RWPE1 (cell line): ENCODE measurements at places on chromosomes 13 and 19.
A peak's percentile ranks its signal among the peaks of the same experiment; 100 is the strongest.

GRCh38 chr13:35988648-35989081 lies 142.5 kb downstream of the DCLK1 start:
- no peak for DNase-seq

- no peak for DNase-seq
Measured at GRCh38 chr19:36152352-36153091, at the start of gene COX7A1. COX7A1 (minus strand) TSS chr19:36152447; CDS start chr19:36152407, 40 bp downstream.

DNA sequence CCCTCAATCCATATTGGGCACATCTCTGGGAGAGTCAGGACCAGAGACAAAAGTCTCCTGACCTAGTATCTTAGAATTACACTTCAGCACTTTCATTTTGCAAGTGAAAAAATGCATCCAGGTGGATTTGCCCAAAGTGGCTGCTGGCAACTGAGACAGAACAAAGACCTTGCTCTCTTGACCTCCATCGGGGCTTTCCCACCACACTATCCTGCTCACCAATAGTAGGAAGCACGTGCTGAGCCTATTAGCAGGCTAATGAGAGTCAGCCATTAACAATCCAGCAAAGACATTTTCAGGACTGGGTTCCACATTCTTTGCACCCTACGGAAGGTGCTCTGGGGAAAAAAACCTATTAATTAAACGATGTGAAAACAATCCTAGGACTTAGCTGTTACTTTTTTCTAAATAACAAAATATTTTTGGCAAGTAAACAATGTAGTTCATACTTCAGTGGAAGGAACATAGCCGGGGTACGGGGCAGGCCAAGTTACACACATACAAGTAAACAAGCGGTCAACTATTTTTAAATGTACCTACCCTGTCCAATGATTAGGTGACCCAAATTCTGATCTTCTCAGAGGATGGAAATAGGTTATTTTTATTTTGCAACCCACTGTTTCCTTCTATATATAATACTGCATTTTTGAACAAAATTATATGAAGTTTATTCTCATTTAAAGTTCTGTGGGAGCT lies 78.6 kb downstream of the CDADC1 start:
- DNase-seq, result no peak

DNA sequence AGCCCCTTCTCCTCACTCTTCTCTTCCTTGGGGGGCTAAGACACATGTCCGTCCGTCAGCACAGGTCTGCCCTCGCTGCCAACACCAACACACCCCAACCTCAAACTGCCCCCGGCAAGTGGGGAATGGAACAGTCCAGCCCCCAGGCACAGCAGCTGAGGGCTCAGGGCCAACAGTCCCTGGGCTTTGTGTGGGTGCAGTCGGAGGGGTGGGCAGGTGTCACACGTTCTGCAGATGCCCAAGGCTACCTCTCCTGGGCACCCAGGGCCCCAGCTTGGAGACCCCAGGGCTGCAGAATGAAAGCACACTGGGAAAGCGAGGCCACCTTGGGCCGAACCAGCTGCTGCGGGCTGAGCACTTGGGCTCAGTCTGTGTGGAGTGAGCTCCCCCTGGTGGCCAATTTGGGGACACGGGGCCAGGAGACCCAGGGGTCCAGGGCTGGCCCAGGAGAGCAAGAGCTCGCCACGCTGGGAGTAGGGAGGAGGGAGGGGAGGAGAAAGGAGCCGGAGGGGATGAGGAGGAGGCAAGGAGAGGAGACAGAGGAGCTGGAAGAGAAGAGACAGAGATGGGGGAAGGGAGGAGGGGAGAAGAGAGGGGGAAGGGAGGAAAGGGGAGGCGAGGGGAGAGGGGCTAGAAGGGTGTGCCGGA lies 14.0 kb upstream of the ATP8B3 start:
- DNase-seq, result peak; percentile 76

- peak; percentile 61 for DNase-seq
Measured at GRCh38 chr13:97274829-97275649, 52.9 kb downstream of the MBNL2 start.

DNA sequence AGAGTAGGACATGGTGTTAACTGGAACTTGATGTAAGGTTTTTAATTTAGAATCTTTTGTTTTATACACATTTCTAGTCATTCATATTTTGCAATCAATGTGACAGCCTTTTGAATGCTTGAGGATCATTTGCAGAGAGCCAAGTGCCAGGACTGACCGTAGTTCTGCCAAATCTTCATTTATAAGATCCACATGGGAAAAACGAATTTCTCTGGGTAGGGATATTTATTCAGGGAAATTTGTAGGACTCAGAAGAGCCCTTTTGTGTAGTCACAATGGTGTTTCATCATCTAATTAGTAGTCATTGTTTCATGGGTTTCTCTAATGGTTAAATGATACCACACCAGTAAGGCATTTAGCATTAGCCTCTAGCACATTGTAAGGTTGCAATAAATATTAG lies 161.1 kb downstream of the LMO7 start:
- no peak for DNase-seq

DNA sequence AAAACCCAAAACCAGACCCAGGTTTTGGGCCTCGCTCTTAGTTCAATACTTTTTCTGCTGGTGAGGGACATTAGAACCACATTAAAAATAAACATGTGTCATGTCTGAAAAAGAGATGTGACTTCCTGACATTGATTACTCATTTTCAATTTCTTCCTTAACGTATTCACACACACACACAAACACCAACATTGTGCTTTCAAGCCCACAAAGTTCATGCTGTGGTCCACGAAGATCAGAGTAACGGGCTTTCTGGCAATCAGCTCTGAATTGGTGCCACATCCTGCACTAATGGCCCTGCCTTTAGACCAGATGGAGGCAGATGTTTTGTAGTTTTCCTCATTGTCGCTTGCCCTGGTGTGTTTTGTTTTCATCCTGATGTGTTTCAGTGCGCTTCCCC lies 47.9 kb upstream of the POMP start:
- DNase-seq, result no peak

DNA sequence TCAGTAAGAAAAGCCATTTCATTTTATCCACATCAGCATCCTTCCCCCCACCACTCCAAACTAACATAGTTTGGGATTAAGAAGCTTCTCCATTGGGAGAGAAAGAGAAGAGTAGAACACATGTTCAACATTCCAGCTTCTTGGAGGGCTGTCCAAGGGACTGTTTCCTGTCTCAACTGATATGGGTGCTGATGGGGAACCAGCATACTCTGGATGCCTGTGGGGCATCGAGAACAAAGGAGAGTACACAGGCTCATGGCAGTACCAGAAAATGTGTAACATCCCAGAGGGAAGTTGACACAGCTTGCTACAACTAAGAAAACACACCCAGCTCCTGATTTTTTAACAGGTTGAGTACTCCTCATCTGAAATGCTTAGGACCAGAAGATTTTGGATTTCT lies 24.7 kb downstream of the SUCLA2 start:
- DNase-seq, result no peak

DNA sequence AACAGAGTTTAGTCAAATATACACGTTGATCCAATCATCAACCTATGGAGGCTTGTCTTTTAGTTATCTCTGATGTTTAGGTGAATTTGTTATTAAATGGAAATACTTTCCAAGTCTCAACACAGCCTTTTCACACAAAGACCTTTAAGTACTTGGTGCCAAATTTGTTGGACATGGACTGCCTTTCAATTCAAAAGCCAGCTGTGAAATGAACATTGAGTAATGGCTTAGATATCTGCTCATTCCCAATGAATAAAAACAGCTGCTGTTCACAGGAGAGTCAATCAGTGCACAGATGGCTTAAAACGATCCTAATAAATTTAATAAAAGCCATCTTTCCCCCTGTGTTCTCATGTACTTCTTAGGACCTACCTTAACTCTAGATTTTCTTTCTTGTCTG lies 19.9 kb upstream of the DHRS12 start:
- DNase-seq, result no peak

DNA sequence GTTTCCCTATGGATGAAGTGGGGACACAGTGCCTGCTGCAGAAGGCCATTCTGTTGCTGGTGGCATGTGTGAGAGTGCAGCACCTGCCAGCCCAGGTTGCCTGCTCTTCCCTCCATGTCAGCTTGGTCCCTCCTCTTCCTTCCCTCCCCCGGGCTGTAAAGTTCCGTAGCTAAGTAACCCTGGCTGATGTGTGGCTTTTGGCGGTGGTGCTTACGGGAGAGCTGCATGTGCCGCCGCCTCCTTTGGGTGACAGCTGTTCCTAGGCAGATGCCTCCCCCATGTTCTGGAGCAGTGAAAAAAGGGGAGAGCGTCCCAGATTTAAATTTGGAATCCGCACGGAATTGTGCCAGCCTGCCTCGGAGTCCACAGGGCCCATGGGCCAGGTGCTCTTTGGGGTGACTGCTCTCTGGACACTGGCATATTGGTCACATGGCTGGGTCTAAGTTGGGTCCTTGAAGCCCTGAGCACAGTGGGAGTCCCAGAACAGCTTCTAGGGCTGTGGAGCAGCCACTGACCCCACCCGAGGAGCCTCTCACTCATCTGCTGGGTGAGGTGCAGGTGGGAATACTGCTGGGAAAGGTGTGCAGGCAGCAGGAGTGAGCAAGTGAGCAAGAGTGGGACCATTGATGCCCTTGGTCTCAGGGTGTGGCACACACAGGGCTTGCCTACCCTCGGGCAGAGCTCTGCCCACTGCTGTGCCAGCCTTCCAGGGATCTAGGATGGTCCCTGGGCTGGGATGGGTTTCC lies 33.1 kb upstream of the ZNF536 start:
- no peak for DNase-seq

DNA sequence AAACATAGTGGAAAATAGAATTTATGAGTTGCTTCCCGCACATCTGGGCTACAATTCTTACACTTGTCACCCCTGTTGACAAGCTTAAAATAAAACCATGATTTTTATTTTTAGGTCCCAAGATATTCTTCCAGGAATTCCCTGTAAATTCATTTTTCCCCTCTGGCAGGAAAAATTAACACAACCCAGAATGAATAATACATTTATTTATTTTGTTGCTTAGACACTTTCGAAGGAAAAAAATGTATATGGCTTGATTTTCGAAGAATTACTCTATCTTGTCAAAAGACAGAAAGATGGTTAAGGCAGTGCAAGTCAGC lies 74.4 kb downstream of the LHFPL6 start:
- DNase-seq, result no peak

DNA sequence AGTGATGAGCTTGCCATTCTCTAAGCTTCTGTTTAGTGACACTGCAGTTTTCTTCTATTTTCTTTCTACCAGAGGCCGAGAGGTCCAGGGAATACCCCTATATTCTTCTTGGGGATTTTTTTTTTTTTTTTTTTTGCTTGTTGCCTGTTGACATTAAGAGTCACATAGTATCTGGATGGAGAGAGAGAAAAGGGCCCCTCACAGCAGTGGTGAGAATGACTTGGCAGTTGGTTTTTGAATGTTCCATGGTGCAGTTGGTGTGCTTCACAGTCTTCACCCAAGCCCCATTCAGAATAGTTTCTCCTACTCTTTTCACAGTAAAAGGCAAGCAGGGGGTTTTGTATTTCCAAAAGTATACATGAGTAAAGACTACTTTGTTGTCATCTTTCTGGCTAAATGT lies 577.9 kb downstream of the LMO7 start:
- no peak for DNase-seq

GRCh38 chr13:63436325-63436668 lies 2020.6 kb upstream of the PCDH20 start:
- DNase-seq, result no peak

DNA sequence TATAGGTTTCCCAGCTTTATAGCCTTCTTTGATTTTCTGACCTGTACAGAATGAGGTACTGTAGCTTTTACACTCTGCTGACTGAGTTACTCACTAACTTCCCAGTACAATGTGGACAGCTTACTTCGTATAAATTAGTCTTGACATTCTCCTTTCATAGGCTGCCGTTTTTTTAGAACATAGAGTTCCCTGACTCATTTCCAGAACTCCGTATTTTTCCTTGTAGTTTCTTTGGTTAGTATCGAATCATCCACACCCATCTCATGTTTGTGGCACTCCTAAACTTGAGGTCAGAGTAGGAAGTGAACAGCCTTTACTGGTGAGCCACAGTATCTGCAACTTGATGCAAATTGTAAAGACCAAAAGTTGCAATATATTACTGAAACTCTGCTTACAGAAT lies 303.9 kb downstream of the SLITRK5 start:
- peak; percentile 2 for DNase-seq

DNA sequence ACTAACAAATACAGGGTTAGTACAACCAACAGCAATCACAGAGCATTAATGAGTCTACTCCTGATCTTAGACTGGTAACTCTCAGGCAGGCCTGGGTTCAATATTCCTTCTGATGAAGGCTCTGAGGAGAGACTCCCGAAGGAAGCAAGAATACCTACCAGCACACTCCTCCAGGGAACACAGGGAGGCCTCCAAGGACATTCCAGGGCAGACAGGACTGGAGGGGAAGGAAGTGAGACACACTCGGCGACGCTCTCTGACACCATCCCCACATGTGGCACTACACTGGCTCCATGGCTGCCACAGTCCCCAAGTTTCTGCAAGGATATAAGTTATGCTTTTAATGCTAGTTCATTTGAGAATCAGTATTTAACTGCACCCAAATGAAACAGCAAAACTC lies 20.1 kb downstream of the THSD1 start:
- no peak for DNase-seq

- no peak for DNase-seq
Measured at GRCh38 chr13:45773944-45774343, 71.8 kb downstream of the CBY2 start.

GRCh38 chr13:93767180-93767916 lies 540.7 kb downstream of the GPC6 start:
- DNase-seq, result no peak

DNA sequence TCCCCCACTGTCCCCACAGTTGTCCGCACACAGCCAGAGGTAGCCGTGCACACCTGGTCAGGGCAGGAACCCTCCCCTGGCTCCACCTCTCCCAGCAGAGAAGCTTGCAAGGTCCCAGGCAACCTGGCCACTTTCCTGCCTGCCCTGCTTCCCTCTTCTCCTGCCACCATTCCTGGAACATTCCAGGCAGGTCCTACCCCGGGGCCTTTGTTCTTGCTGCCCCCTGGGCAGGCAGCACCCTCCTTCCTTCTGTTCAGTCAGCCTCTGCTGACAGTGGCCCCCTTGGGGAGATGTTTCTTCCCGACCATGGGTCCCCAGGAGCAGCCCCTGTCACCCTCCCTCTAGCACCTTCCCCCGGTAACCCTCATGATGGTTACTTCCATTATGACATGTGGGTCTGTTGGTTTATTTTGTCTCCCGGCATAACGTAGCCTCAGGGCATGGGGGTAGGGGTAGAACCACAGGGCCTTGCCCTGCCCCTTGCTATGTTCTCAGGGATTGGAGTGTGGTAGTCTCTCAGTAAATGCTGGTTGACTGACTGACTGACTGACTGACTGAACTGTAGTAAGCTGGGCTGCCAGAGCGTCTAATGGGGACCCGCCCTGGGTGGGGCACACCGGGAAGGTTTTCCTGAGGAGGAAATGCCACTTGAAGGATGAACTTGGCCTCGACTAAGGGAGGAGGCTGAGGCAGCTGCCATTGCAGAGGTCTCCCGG lies 10.8 kb downstream of the PAK4 start:
- no peak for DNase-seq

- DNase-seq, result peak; percentile 90
Measured at GRCh38 chr13:45055198-45055901, 65.0 kb upstream of the GTF2F2 start.
